ENCODE measurements at places on chromosomes 11 and 22. TPM values are rescaled to one million over a fixed set of nuclear protein-coding genes. Genes with fewer than 3 reads are reported as not detected.

Gene OTOG
- 0.06 TPM for total RNA-seq

Gene MRGPRE
- total RNA-seq, result not detected

Gene CRYBB2
- not detected for total RNA-seq

Gene CHRNA10
- 0.30 TPM for total RNA-seq

Gene MISFA
- total RNA-seq, result 1.1 TPM

Gene NNMT
- 3.6 TPM for total RNA-seq

Gene GRIK4
- total RNA-seq, result not detected

Gene CCDC15
- total RNA-seq, result 2.3 TPM

Gene SLC22A25
- total RNA-seq, result not detected

Gene OSM
- 4.8 TPM for total RNA-seq

Gene TYMP
- 27.3 TPM for total RNA-seq

Gene KCNK7
- not detected for total RNA-seq

Gene ALDH3B1
- total RNA-seq, result 60.8 TPM

Gene MUC2
- not detected for total RNA-seq

Gene CHRDL2
- not detected for total RNA-seq

Gene MPPED2
- total RNA-seq, result not detected

Gene EML3
- total RNA-seq, result 14.6 TPM

Gene GRIA4
- not detected for total RNA-seq

Gene KCNJ11
- total RNA-seq, result 0.74 TPM

Gene LGALS12
- total RNA-seq, result not detected

Gene TP53AIP1
- not detected for total RNA-seq

Gene RFPL1
- total RNA-seq, result not detected

Gene HOATZ
- not detected for total RNA-seq

Gene PLAAT3
- 10.3 TPM for total RNA-seq

Gene IL10RA
- total RNA-seq, result 0.35 TPM

Gene C1QTNF6
- 2.7 TPM for total RNA-seq

Data from NCI-H460 (cell line).